Right atrium auricular region (tissue), 2 donors: ENCODE measurements at places on chromosomes 6 and 20. TPM values are rescaled to one million over a fixed set of nuclear protein-coding genes. Genes with fewer than 3 reads are reported as not detected.

The ZNF165 gene
- 0.47 TPM for total RNA-seq

The UNC93A gene
- not detected for total RNA-seq

The CNR1 gene
- 1.7 TPM for total RNA-seq

The HLA-DRB1 gene
- total RNA-seq = 37.6 TPM

- peak; percentile 58 for DNase-seq
Observed at GRCh38 chr6:169961772-169962561, 210.5 kb downstream of the ERMARD start.

- DNase-seq = no peak
Observed at GRCh38 chr6:140845701-140846100, 1287.0 kb upstream of the GJE1 start.

GRCh38 chr20:46282669-46283068 is 25.6 kb downstream of the CDH22 start:
- DNase-seq = no peak

- no peak for DNase-seq
Observed at GRCh38 chr20:61799928-61800327, 265.8 kb downstream of the TAF4 start.

GRCh38 chr6:126913651-126914050 is 204.8 kb upstream of the RSPO3 start:
- DNase-seq = no peak
